Ureter (tissue), 1 donor: ENCODE measurements at places on chromosomes 5 and 9.

DNA sequence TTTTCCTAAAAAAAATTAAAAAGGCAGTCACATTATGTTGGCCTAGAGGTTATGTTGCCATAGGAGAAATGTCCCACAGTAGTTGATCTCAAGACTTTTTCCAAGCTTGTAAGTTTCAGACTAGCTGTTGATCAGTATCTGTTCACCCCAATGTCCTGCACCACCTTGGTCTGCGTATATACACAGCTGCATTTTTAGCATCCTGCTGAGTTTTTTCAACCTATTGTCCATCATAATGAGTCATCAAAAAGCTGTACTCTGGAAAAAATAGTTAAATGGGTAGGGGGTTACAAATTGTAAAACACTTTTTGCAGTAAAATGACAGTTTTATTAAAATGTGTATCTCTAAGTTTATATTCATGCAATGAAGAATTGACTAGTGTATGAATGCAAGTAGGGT lies 53.2 kb upstream of the TMEM171 start:
- no peak for DNase-seq

GRCh38 chr9:89676281-89676680 lies 71.5 kb downstream of the GADD45G start:
- no peak for DNase-seq

DNA sequence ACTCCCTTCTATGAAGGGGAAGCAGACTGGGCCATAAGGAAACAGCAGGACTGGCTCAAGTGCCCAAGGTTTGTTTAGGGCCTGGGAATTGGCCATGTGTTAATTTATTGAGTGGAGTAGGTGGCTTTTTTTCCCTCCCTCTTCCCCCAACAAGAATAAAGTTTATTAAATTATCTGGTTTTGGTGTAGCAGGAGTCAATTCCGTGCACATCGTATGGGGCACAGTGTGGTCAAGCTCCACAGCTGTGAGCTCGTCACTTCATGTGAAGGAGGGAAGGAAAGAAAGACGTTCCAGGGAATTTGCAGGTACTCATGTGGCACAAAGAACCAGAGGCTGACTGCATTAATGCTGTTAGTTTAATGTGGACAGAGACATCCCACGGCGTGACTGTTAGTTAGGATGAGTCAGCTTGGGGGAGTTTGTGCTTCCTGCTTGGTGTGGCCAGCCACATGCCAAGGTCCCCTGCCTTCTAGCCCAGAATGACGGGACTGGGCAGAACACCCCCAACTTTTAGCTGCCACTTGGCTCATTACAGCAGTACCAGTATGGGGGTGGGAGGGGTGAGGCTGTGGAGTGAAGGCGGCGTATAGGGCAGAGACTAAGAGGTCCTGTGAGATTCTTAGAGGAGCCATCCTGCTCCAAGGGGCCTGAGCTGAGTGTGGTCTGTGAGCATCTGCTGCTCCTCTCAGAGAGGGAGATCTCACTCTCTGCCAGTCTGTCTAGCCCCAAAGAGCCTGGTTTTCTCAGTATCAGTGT lies 33.2 kb downstream of the CSF1R start:
- no peak for DNase-seq

GRCh38 chr5:134124289-134125038 lies 10.0 kb downstream of the TCF7 start:
- DNase-seq: no peak

DNA sequence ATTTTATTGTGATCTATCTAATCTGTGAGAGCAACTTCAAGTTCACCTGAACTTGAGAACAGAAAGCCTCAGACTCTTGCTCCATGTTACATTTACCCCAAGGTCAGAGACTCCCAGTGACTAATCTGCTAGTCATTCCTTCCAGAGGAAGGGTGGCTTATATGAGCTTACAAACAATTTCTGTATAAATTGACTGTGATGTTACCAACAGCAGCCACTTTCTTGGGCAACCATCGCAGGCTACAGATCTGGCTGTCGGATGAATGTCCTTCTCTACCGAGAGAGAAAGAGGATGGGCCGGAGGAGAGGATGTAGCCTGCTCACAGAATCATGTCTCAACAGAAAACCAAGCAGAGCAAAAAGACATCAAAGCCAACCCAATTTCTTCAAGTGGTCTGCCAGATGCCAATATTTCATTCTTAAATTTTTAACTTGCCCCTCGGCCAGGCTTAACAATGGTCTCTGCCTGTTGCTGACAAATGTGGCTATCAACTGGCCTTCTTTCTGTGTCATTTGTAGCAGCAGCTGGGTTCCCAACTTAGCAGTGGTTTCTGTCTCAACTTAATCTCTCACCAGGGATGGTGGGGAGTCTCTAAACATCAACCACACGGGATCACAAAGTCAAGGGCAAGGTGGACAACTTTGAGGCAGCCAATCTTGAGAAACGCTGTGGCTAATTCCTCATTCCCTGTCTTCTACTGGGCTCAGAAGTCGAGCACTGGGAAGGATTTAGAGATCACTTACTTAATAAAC lies 81.3 kb downstream of the RAPGEF1 start:
- DNase-seq: no peak

- no peak for DNase-seq
These were observed 12.6 kb downstream of the HK3 start for GRCh38 chr5:176886336-176887251.

- DNase-seq: peak; percentile 57
These were observed 1.1 kb downstream of the LURAP1L start for GRCh38 chr9:12775679-12776512.

DNA sequence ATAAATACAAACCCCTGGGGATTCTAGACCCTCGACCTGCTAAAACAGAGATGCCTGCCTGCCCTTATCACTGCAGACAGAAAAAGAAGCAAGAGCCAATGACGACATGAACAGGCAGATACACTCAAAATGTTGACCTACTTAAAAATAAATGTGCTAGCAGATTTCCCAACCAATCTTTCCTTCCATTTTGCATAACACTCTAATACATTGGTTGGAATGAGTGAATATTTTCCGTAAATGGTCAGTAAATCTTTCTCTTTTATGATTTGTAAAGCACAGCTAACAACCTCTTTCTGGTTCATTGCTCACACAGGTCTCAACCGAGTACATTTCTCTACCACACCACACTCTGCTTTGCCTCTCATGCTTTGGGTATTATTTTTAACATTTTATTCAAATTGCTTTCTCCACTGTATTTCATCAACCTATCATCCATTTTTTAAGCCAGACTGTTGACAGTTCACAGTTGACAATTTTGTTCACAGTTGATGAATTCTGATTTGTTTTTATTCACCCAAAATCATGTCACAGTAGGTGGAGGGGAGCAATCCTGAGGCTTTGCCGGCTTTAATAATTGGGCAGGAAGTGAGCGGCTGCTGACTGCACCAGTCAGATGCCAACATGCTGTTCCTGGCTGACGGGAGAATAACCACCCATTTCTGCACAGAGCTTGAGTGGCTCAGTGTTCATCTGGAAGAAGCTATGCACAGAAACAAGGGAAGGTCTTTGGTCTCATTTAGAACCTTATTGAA lies 426.6 kb downstream of the SPOCK1 start:
- DNase-seq: no peak

DNA sequence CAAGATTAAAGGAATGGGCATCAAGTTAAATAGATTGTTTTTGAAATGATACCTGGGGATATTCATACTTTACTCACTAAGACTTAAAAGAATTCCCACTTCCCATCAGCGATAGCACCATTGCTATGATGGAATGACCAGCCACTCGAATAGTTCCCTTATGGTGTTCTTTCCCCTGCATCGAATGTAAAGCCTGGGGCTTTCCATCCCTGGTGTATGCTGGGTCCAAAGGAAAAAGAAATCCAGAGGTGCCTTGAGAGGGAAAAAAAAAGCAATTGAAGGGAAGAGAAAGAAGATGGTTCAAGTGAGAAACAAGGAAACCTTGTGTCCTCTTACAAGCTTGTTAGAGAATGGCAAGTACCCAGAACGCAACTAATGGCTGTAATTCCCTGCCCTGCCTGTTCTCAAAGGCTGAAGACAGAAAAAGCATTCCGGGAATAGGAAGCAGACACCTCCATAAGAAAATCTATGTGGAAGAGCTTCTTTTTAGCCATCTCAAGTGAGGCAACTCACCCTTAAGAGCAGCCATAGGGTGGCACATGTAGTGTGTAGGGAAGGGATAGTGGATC lies 351.1 kb upstream of the DAB2 start:
- no peak for DNase-seq

DNA sequence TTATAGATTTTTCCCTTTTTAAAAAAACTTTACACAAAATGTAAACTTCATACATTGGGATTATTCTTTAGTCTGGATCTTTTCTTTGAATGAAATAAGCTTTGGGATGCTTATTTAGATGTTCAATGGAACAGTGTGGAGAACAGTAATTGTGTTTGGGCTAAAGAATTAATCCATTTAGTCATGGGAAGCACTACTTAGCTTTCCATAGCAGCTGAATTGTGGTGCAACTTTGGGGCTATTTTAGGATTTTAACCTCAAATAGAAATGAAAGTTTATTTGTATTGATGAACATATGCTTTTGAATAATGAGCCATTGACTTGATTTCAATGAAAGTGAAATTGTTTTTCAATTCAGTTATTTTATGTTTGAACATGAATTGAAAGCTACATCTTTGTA lies 72.4 kb downstream of the ZCCHC7 start:
- DNase-seq: no peak

DNA sequence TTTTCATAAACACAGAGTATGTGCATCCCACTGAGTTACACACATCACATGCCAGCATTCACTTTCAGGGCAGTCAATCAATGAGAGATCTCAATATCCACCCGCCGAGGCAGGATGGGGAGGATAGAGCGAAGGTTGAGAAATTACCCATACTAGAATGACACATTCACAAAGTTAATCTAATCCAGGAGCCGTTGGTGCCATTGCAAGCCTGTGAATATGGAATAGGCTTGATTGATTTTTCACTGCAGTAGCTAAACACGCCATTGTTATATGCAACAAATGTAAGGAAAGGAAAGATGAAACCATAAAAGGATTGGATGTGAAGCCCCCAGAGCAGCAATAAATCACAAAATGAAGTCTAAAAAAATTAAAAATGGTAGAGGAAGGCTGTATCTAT lies 167.9 kb upstream of the GPR151 start:
- no peak for DNase-seq

DNA sequence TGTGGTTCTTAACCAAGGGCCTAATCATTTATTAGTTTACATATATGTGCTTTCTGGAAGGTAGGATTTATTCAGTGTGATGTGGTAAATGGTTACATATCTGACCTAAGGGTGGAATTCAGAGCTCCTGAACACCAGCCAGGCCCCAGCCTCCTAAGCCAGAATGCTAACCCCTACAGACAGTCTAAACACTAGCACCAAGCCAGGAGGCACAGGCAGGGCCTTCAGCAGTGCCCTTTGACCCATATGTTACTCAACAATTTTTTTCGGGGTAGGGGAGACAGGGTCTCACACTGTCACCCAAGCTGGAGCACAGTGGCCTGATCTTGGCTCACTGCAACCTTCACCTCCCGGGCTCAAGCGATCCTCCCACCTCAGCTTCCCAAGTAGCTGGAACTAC lies 40.3 kb downstream of the PRKACG start:
- no peak for DNase-seq

DNA sequence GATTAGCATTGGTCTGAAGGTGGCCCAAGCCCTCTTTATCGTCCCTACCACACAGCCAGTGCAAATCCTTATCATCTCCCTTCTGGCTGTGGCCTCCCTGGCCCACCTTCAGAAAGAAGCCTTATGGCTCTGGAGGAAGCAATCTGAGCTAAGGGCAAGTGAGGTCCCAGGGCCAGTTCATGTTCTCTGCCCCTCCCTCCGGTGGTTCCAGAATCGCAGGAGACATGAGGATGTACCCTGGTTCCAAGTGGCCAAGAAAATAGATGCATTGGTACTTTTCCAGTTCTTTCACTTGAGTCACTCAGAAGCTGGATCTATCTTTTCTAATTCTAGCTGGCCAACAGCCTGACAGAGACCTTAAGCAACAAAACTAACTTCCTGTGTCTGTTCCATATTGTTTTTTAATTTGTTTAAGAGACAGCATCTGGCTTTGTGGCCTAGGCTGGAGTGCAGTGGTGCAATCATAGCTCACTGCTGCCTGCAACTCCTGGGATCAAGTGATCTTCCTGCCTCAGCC lies 60.7 kb downstream of the LHFPL2 start:
- no peak for DNase-seq

GRCh38 chr5:1901061-1901460 lies 18.3 kb upstream of the IRX4 start:
- DNase-seq: no peak

- DNase-seq: no peak
These were observed 76.1 kb upstream of the OTULINL start for GRCh38 chr5:14505310-14506139.

DNA sequence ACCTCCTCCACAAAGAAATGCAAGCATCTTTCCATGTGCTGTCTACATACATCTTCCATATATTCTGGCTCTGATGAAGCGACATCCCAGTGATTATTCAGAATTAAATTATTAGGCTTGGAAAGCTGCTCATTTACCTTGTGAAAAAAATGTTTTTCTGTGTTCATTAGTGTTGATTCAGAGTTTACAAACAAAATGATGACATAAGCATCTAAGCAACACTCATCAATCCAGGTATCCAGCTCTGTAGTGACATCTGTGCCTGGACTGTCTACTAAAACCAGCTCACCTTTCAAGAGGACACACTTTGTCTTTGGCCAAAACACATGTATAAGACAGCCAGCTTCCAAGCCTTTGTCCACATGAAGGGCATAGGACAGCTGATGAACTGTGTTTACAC lies 51.1 kb upstream of the SPATA31C2 start:
- no peak for DNase-seq

- DNase-seq: no peak
These were observed 179.3 kb upstream of the MVB12B start for GRCh38 chr9:126147186-126147935.

DNA sequence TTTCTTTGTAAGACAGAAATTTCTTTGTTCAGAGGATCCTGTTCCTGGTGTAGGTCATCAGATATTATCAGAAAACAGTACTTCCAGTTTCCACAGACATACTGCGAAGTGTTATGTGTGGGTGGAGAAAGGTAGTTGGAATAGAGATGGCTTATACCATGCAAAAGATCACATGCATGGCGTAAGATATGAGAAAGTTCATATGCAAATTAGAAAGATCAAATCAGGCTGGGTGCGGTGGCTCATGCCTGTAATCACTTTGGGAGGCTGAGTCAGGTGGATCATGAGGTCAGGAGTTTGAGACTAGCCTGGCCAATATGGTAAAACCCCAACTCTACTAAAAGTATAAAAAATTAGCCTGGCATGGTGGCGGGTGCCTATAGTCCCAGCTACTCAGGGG lies 65.2 kb upstream of the GLIS3 start:
- no peak for DNase-seq

DNA sequence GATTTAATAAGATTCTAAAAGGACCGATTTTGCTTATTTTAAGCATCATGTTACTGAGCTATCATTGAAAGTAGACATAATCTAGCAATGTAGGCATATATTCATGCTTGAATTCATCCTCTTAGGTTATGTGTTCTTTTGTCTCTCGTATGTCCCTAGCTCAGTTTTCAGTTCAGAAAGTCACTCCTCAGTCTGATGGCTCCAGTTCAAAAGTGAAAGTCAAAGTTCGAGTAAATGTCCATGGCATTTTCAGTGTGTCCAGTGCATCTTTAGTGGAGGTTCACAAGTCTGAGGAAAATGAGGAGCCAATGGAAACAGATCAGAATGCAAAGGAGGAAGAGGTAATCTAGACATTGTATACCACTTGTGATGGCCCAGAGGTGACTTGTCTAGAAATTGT lies 39.2 kb downstream of the HSPA4 start:
- no peak for DNase-seq
